Activated naive CD8-positive, alpha-beta T cell treated with anti-CD3 and anti-CD28 coated beads, Interleukin-2, amount 10 ng/mL, durations not matched to agents 7 days and 5 days (primary cell): ENCODE measurements at places on chromosomes 5 and 9. TPM values are rescaled to one million over a fixed set of nuclear protein-coding genes. Genes with fewer than 3 reads are reported as not detected.
A peak's percentile ranks its signal among the peaks of the same experiment; 100 is the strongest.

WDR36 gene
- 26.4 TPM for total RNA-seq

MEIKIN gene
- total RNA-seq: 0.55 TPM

PCDHA9 gene
- not detected for total RNA-seq

TLX3 gene
- not detected for total RNA-seq

DNA sequence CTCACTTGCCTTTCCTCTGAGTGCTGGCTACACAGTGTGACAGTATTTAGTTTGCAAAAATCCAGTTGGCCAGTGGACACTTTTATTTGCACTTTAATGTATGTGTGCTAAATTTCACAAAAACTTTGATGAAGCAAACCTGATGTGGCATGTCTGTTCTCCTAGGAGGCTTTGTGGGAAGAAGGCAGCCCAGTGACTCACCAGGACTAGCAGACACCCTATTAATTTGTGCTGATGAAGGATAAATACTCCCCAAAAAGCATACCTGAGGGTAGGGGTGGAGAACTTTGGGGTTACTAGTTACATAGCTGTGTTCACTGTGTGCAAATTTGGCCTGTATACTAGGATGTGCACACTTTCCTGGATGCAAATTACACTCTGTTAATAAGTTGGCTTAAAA is 39.3 kb upstream of the IPPK start:
- DNase-seq: no peak

GRCh38 chr9:126336736-126337325 is 10.2 kb downstream of the MVB12B start:
- no peak for DNase-seq

DNA sequence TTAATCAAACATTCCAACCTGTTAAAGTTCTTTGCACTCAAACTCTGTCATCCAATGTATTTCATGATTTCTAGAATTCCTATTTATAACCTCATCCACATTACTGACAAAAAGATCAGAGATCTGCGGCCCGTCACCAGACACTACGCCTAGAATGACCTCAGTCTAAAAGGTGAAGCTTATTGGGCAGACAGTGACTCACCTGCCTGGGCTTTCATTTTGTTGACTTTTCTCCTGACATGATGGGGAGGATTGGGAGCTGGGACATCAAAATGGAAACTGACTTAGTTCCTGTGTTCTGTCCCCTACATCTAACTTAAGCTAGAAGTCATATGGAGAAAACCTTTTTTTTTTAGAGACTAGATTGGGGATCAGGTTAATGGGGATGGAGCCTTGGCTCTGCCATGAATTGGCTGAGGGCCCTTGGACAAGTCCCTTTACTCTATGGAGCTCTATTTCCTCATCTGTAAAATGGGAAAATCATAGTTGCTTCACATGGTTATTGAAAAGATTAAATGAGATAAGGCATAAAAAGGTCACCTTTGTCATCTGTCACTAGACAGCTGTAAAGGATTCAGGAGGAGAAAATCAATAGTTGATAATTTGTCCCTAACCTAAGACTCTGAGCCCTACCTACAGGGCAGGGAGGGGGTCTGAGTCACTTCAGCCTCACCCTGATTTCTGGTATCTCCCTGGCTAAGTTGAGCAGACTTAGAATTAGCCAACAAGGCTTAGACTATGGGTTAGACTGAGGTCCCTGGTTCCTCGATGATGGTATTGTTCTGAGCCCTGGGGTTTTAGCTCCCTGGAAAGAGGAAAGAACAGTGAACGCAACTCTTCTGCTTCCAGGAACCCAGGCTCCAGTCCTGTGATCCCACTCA is 224.8 kb upstream of the TBC1D2 start:
- no peak for DNase-seq

GRCh38 chr5:160456480-160457177 is 35.0 kb downstream of the PTTG1 start:
- no peak for DNase-seq

DNA sequence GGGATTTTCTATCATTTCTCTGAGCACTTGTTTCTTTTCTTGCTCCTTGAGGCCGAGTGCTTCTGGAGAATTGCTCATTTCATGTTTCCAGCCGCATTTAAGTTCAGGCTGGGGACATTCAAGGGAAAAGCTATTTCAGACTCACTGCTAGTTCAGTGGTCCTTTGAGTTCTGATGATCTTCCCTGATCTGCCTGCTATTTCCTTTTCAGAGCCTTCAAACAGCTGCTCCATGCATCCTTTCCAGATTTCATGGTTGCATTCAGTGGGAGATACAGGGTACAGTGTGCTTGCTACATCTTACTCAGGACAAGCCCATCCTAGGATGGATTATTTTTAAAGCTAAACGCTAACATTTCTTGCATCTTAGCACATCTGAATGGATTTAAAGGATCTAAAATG is 14.7 kb downstream of the NDUFS4 start:
- no peak for DNase-seq

- no peak for DNase-seq
Measured at GRCh38 chr9:86978922-86979474, 31.7 kb upstream of the GAS1 start.

GRCh38 chr9:133772581-133772980 is 34.4 kb upstream of the SARDH start:
- peak; percentile 10 for DNase-seq

- no peak for DNase-seq
Measured at GRCh38 chr9:29965834-29966233, 2392.6 kb upstream of the C9orf72 start.
